ENCODE measurements at places on chromosomes 5 and 9. TPM values are rescaled to one million over a fixed set of nuclear protein-coding genes. Genes with fewer than 3 reads are reported as not detected.

GRCh38 chr5:63128018-63128417 is 549.4 kb downstream of the LRRC70 start:
- H3K4me1 ChIP-seq = no peaks in the 10 kb centered on the region
- H3K27me3 ChIP-seq = no peaks in the 10 kb centered on the region
- no peak overlapping the region for H3K4me3 ChIP-seq

IFNA13 gene
- not detected for total RNA-seq

DNA sequence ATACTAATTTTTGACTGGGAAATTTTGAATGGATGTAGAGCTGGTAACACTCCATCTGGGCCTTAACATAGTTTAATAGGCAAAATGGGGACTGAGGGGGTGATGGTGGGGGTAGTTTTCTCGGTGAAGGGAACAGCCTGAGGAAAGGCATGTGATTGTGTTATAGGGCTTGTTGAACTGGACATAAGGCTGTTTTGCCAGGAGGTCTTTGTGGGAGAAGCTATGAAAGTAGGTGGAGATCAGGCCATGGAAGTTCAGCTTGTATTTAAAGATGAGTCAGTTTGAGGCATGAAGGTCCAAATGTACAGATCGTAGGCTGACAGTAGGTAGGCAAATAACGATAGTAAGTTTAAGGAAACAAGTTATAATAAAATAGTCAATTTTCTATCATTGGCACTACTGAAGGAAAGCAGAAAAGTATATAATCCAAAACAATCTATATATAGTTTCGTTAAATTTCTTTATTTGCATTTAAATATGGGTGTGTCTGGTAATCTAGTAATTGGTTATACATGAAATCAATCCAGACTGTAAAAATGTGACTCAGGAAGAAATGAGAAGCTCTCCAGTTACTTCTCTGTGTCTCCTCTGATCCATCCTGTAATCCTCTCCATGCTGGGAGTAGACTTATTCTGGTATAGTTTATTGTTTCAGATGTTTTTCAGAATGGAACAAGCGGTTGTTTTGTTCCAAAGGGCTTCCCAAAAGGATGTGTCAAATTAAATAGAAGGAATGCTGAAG is 2.8 kb downstream of the CSNK1G3 start:
- peaks cover 24% of the 10 kb centered on the region for H3K4me1 ChIP-seq
- no peak overlapping the region for H3K4me3 ChIP-seq
- peaks cover 2% of the 10 kb centered on the region for H3K36me3 ChIP-seq
- DNase-seq = no peak
- H3K27me3 ChIP-seq = no peaks in the 10 kb centered on the region
- H3K27ac ChIP-seq = no peak overlapping the region

GRCh38 chr5:132230871-132231270 is 3.2 kb upstream of the P4HA2 start:
- H3K27me3 ChIP-seq = no peaks in the 10 kb centered on the region
- no peaks in the 10 kb centered on the region for H3K36me3 ChIP-seq
- H3K27ac ChIP-seq = no peak overlapping the region
- DNase-seq = no peak
- H3K4me3 ChIP-seq = no peak overlapping the region

OR1J1 gene
- total RNA-seq = not detected
